ENCODE measurements at places on chromosomes 1 and 21.

DNA sequence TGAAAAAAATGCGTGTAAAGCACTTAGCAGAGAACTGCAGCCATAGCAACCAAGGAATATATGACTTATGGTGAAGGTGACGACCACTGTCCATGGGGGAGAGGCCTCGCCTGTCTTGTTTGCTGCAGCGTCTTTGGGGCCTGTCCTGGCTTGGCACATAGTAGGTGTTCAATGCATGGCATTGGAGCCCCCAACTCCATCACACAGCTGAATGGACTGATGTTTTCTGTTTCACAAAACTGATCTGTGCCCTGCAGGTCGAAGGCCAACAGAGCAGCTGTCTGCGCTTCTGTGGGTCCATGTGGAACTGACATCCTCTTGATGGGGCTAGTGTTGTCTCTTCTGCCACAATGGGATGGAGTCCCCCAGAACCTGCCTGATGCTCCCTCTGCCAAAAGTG lies 296.0 kb downstream of the PTPRU start:
- no peak for DNase-seq

DNA sequence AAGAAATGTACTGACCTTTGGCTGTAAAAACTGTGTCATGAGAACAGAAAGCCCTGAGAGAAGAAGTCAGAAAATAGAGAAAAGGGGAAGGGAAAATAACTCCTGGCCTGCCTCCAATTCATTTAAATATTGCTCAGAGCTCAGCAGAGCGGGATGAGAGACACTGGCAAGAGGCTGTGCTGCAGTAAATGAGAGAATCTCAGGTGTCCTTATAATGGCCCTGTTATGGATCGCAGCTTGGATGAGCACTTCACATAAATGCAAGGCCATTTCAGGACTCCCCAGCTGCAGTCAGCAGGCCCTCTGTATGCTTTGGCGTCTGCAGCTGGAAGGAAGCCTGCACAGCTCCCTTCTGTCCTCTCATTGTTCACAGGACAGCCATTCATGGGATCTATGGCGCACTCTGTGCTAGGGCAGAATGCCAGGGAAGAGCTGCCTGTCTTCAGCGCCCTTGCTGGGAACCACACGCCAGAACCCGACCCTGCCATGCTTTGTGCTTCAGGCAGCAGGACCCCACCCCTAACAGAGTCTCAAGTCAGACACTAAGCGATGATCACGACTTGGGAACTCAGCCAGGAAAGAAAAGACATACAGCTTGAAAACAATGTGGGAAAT lies 20.7 kb upstream of the ABCB10 start:
- peak; percentile 73 for DNase-seq

- no peak for DNase-seq
These were observed 4.4 kb upstream of the RUNX1 start for GRCh38 chr21:35053356-35054096.

GRCh38 chr1:26109229-26110164 lies 2.1 kb upstream of the PDIK1L start:
- DNase-seq: no peak

Data from Right ventricle myocardium inferior (tissue), 1 donor.